Stimulated activated effector memory CD8-positive, alpha-beta T cell treated with anti-CD3 and anti-CD28 coated beads, Interleukin-12 subunit alpha, Interleukin-12 subunit beta, amount 100 ng/mL, for 72 hours (primary cell): ENCODE measurements at places on chromosomes 5 and 9.

- no peak for DNase-seq
Measured at GRCh38 chr5:36079200-36079781, 12.6 kb upstream of the UGT3A2 start.

- DNase-seq = no peak
Measured at GRCh38 chr9:120587328-120587727, 7.4 kb upstream of the CDK5RAP2 start.

DNA sequence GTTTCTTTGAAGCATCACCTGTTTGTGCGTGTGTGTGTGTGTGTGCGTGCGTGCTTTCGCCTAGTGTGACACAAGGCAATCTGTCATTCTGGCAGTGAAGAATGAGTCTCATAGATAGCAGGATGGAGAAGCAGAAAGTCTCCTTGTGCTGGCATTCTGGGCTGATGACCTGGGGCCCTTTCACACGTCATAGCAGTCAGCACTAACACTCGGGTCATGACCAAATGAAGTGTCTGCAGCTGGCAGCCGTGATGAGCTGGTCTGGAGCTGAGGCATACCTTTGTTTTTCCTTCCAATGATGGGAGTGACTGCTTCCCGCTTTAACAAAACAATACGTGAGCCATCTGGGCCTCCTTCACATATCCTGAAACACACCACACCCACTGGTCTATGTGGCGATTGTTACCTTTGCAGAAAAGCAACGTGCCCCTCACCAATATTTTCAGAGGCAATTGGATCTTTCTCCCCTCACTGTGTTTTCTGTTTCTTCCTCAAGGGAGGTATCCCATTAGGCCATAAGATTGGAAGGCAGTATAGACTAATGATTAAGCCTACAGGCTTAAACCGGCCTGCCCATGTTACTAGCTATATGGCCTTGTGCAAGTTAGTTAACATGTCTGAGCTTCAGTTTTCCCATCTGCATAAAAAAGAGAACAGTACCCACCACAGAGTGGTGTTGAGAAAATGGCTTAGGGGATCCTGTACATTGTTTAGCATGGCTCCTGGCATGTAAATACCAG lies 88.8 kb downstream of the SREK1 start:
- no peak for DNase-seq

DNA sequence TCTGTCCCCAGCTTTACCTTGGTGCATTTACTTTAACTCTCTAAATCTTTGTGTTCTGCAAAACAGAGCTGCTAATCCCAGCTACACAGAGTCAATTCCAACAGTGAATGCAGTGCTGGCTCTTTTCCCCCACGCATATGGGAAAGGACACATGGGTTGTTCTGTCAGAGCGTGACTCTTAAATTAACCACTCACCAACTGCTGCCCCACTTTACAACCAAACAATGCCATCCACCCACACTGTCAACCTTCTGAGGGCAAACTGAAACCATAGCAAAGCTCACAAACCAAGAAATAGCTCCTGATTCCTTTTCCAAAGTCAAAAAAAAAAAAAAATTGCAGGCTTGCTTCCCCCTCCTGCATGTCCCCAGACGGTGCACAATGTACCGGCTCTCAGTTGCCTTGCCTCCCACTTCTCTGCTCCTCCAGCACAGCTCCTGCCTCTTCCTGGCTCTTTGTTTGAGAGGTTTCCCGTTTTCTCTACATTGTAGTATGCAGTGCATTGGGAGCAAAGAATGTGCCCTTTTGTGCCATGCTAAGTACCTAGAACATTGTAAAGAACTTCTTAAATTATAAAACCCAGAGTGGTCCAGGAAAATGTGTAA lies 151.5 kb upstream of the DAPK1 start:
- DNase-seq = no peak

DNA sequence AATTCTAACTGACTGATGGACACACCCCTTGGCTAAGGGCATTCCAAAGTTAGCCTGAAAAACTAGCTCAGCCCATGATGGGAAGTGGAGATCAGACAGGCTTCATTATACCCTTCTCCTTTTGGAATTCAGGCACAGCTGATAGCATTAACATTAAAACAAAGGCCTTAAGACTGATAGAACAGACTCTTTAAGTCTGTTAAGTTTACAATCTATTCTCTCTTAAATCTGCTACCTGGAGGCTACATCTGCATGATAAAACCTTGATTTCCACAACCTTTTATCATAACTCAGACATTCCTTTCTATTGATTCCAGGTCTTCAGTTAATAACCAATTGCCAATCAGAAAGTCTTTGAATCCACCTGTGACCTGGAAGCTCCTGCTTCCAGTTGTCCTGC lies 281.4 kb downstream of the TUSC1 start:
- DNase-seq = no peak

DNA sequence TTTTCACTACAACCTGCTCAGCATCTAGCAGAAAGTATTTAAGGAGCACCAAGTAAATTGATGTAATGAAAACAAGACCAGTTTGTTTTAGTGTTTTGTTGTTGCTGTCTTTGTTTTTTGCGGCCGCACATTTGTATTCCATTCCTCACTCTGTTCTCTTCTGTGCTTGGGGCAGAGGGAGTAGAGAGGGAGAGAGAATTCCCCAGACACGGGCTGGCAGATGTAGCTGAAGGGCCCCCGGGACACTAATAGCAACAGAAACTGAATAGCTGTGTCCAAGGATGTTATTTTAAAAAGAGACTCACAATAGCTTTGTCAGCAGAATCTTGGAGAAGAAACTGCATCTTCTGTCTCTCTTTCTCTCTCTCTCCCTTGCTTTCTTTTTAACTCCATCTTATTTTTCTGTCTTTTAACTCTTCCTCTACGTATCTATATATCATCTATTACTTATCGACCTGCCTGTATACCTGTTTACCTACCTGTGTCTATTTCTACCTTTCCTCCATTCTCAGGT lies 145.3 kb downstream of the PAPPA start:
- DNase-seq = no peak

- DNase-seq = no peak
Measured at GRCh38 chr9:35464141-35465025, 25.5 kb upstream of the RUSC2 start.

GRCh38 chr5:32311404-32312196 lies 1.1 kb downstream of the MTMR12 start:
- no peak for DNase-seq

- DNase-seq = no peak
Measured at GRCh38 chr5:179805070-179805528, 1.6 kb downstream of the MGAT4B start.

DNA sequence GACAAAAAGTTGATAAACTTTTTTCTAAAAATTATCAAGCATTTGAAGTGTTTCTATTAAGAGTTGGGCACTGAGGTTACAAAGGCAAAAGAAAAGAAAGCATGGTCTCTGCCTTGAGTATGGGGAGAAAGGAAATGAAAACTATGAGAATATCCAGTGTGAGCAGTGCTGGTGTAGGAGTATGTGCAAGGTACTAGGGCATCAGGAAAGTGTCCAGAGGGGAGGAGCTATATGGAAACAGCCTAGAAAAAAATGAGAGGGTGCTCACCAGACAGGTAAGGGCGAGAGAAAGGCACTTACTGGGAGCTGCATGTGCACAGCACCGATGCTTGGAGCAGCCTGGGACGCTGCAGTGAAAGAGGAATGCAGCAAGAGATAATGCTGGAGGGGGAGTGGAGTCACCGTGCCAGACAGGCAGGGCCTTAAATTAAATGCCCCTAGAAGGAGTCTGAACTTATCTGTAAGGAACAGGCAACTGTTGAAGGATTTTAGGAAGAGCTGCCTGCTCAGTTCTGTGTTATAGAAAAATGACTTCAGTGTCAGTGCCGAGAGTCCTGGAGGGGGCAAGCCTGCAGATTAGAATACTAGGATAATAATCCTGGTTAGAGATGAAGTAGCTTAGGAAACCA lies 14.0 kb downstream of the MCC start:
- no peak for DNase-seq

GRCh38 chr9:8783941-8784340 lies 984.4 kb upstream of the DMAC1 start:
- DNase-seq = no peak

DNA sequence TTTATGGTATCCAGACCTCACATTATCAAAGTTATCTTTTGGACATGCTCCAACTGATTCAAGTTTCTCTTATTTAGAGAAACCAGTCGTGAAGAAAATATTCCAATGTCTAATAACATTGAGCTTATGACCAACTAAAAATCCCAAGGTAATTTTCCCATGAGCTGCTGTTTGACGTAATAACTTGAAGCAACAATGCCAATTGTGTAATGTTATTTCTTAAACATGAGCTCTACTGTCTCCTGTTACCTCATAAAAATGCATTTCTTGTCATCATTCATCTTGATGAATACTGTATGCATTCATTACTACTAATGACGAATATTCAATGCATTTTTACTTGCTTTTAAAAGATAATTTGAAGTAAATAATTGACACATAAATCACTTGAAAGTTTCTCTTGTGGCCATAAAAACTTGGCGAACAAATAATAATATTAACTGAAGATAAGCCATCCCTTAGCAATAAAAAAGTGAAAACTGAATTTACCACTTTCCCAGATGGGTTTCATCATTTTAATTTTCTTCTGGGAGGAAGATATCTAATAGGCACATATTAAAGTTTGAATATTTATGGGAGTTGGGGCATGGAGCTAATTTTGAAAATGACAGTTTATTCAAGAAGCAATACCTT lies 424 bp upstream of the MARCOL start:
- DNase-seq = no peak

DNA sequence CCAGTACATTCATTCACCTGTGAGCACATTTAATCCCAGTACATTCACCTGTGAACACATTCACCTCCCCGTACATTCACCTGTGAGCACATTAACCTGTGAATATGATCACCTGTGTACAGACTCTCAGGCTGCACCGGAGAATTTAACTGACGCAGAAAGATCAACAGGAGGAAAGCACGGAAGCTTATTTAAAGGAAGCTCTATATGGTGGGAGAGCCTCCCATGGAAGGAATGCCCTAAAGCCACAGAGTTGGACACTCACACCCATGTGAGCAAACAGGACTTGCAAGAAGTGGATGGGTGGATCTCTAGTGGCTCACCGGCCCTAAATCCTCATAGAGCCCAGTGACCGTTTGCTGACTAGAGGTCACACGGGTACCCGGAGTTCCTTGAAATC lies 38.2 kb downstream of the TRIP13 start:
- no peak for DNase-seq

- DNase-seq = no peak
Measured at GRCh38 chr5:81420039-81420667, 26.2 kb upstream of the ACOT12 start.

GRCh38 chr5:149728303-149728702 lies 1.8 kb upstream of the PPARGC1B start:
- DNase-seq = no peak

- DNase-seq = no peak
Measured at GRCh38 chr9:136611606-136612005, 51.1 kb upstream of the EGFL7 start.
